ENCODE measurements at places on chromosomes 16 and 17.

DNA sequence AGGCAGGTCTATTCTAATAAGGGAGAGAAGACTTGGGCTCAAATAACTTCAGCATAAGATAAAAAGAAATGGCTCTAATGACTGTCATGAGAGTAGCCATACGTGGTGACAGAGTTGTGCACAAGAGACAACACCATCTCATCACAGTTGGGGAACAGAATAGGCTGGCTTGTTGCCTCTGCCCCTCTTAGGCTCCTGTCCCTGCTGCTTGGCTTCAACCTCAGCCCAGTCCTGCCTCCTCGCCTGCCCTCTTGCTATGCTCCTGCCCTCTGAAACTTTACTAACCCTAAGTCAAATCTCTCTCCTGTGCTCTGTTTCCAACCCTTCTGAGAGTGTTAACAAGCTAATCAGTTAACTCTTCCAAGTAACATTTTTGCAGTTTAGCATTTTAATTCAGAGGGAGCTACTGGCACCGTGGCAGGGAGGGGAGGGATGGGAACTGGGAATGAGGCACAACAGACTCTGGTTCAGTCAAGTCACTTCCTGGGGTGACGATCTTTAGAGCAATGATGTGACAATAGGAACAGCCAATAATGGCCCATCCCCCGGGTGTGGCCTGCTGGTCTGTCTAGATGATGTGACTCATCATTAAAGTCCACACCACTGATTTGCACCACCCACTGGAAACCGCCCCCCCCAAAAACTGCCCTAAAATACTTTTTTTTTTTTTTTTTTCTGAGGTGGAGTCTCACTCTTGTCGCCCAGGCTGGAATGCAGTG lies 35.5 kb downstream of the DNAH17 start:
- no peak for DNase-seq

- no peak for DNase-seq
Observed at GRCh38 chr17:27155866-27156265, 138.0 kb upstream of the WSB1 start.

- no peak for DNase-seq
Observed at GRCh38 chr16:59840169-59840568, 1106.1 kb upstream of the GOT2 start.

- no peak for DNase-seq
Observed at GRCh38 chr16:3171181-3171854, 16.7 kb upstream of the OR1F1 start.

DNA sequence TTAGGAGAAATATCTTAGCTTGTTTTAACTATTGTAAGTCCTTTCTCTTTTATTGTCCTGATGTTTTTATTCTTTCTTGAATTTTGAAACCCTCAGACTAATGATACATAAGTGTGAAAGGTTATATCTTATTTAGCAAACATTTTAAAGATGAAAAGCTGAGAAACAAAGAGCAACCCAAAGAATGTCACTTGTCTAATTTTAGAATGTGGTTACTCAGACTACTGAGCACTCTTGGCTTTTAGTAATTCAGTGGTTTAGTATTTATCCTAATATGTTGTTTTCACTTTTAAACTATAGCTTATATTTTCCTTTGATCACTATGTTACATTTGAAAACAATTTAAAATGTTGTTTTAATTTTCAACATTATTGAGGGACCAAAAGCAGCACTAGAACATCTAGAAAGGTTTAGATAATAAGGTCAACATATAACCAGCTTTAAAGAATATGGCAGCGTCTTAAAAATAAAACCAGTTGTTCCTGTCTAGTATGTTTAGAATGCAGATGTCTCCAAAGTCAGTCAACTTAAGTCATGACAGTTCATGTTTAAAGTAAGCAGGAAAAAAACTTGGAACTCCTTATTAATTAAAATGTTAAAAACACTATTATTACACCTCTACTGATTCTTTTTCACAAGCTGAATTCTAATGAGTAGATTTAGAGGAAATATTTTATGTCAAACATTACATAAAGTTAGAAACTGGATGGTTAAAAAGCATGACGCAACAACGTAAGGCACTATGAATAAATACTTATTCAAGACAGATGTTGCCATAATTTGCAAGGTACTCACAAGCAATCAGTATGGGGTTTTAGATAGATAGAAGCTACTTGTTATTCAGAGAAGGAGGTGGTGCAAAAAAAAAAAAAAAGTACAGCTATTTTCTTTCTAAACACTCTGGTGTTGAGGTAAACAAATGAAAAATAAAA lies 2.4 kb downstream of the MBTD1 start:
- DNase-seq = no peak

Measured in NCI-H1092 treated with DMSO at 0.1 percent for 48 hours (cell line).